ENCODE measurements at places on chromosomes 12 and 14. TPM values are rescaled to one million over a fixed set of nuclear protein-coding genes. Genes with fewer than 3 reads are reported as not detected.
A peak's percentile ranks its signal among the peaks of the same experiment; 100 is the strongest.

- no peak for DNase-seq
These were observed 83.8 kb downstream of the GALNT9 start for GRCh38 chr12:132245521-132246101.

DNA sequence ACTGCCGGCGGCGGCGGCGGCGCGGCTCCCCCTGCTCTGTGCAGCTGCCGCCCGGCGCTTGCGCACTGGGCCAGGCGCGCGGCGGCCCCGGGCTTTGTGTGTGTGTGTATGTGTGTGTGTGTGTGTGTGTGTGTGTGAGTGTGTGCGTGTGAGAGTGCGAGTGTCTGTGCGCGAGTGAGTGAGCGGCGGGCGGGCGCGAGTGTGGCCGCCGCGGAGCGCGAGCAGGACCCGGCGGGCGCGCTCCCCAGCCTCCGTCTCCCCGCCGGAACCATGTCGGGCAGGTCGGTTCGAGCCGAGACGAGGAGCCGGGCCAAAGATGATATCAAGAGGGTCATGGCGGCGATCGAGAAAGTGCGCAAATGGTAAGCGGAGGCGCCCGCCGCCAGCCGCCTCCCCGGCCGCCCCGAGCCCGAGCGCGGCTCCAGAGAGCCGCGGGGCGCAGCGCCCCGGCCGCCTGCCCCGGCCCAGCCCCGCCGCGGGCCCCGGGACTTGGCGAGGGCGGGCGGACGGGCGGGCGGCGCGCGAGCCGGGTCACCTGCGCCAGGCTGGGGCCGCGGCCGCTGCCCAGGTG is at the start of gene BCL7A:
TSS of gene BCL7A (plus strand) at position 63 of the 571 bp plus-strand sequence. CDS start at position 271, 208 bp downstream.
- DNase-seq: no peak

DNA sequence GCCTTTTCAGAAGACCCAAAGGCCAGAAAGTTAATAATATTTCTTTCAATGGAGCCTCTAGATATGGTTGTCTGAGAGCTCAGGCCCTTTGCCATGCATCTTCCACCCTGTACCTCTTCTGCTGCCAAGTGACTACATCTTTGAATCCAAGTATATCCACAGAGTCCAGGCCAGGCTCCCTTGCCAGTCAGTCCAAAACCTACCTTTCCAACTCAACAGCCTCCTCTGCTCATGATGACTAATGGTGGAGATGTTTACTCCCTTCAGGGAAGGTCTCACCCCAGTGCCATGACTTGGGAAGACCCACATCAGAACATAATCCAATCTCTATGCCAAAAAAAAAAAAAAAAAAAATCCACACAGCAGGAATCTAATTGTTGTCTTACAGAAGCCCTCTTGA is 20.4 kb downstream of the TTC9 start:
- no peak for DNase-seq

GRCh38 chr12:103799857-103800771 is 40.9 kb downstream of the NT5DC3 start:
- peak; percentile 82 for DNase-seq

- DNase-seq: no peak
These were observed 20.4 kb downstream of the TPH2 start for GRCh38 chr12:71958993-71959578.

DNA sequence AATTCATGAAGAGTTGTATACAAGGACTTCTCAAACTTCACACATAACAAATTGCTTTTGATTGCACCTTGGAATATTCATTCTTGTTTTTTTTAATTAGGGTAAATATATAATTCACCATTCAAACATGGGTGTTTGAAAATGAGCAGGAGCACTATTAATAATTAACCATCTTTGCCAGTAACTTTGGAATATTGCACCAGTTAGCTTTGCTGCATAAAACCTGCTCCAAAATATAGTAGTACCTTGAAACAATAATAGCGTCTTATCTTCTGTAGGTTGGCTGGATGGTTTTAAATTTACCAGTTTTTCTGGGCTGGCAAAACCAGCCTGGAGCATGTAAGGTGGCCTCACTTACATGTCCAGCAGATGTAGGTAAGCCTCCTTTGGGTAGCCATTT is 1112.4 kb downstream of the TRHDE start:
- no peak for DNase-seq

GRCh38 chr12:62766496-62766895 is 168.5 kb downstream of the PPM1H start:
- DNase-seq: no peak

B4GALNT1 gene
- 0.14 TPM for total RNA-seq

EFCAB11 gene
- 11.4 TPM for total RNA-seq

DNAH10 gene
- total RNA-seq: 0.17 TPM

PDE3A gene
- total RNA-seq: 1.6 TPM

TAS2R7 gene
- total RNA-seq: not detected

PPP4R4 gene
- total RNA-seq: 1.7 TPM
